Hypothalamus (tissue), 51 donors: ENCODE measurements at places on chromosomes 7 and 10.

- no peak for DNase-seq
Measured at GRCh38 chr7:45174328-45174610, 16.7 kb downstream of the RAMP3 start.

GRCh38 chr10:28087661-28088351 lies 88.9 kb upstream of the ODAD2 start:
- DNase-seq, result no peak

DNA sequence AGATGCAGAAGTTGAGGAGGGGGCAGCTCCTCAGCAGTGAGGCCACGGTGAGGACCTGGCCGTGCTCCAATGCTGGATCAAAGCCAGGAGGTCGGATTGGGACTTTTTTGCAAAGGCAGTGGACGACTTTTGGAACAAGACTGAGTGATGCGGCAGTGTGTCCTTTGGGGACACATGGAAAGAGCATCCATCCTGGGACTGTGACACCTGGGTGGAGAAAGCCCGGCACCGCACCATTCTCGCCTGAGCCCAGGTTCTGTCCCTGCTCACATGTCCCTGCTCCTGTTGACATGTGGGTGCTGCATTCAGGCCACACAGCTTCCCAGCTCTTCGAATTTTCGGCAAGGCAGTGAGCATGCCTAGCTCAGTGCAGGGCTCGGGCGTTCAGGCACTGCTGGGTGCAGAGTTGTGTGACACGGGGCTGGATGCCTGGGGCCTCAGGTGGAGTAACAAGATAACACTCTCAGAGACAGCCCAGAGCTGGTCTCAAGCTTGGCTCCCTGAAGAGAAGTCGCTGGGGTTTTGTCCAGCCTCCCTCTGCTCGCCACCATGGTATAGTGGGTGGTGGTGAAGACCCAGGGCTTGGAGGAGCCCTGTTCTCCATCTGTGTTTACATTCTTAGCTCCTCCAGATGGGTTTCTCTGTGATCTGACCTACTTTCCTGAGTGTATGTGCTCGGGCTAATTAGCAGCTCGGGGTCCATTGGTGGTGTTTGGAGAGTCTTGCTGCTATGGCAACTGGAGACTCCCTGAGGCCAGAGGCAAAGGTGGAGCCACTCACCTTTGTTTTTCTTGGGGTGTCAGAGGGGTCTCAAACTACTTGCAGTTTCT lies 111.7 kb upstream of the BTBD16 start:
- DNase-seq, result no peak

- DNase-seq, result no peak
Measured at GRCh38 chr10:61385231-61386001, 67.8 kb downstream of the TMEM26 start.

DNA sequence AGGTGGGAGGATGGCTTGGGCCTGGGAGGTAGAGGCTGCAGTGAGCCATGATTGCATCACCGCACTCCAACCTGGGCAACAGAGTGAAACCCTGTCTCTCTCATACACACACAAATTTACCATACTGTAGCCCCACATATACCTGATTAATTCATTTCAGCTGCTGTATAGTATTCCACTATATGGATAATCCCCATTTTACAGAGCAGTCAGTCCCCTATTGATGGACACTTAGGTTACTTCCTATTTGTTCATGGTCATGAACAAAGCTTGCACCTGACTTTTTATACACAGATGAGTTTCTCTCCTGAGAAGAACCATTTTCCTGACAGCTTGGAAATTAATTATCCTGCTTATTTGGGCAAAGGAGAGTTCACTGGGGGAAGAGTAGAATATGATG lies 59.2 kb downstream of the EMX2 start:
- no peak for DNase-seq

DNA sequence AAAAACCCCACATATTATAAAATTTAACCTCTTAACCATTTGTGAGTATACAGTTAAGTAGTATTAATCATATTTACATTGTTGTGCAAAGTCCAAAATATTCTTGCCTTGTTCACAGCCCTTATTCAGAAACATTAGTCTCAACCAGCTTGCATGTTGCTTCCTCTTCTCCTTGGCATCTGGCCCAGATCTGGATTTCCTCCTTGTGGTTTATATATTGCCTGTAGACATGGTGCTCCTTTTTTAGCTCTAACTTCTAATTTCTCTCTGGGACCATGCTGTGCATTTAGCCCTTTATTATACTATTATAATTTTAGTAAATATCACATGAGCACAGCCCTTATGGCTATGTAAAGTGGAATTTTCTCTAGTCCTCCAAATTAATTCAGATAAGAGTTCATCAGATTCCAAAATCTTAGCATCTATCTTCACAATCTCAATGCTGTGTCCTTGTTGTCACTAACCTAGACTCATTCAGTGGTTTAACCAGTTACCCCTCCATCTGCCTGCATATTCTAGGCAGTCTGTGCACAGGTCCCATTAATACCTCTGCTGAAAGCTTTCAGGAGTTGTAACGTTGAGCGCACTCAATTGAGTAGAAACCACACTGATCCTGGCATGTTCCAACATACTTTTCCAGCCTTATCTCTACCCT lies 7.9 kb downstream of the CPED1 start:
- DNase-seq, result peak; percentile 51

DNA sequence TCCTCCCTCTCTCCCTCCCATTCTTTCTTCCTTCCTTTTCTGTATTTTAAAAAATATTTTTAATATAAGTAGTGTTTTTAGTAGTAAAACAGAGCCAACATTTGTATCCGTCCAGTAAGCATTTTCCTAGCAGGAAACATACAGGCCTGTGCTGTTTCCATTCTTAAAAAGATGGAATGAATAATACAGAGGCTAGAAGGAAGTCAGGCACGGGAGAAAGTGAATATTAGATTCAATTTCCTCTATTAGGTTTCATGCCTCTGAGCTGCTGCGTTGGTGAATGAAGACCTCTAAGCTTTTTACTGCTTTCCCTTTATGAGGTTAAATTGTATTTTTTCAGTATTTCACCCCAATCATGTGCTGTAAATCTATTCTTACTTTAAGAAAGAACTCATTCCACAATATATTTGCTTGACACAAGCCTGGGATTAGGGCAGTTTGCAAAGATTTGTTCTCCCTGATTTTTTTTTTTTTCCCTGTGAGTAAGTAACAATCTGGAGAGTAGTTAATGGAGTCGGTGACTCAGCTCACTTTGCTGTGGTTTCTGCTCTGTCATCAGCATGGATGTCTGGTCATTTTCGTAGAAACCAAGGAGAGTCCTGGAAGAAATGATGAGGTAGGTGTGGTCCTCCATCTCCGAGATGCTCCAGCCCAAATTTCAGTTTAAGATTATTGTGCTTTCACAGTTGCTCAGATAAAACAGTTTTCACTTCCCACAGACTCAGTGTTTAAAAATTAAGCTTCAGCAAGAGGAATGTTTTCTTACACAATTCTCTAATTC lies 76.1 kb upstream of the PITRM1 start:
- no peak for DNase-seq

DNA sequence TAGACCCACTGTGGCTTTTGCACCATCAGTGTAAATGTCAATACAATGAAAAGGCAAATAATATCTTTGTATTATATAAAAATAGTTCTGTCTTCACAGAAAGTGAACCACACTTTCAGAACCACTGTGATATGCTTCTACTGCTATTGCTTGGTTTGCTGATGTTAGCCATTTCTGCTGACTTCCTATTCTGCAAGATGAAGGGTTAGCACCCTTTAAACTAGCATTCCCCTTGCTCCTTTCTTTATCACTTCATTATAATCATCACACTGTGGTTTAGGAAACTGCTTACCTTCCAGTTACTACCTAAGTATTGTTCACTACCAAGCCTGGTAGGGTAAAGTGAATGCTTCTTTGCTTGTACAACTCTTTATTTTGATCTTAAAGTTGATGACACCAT lies 29.2 kb downstream of the MYPN start:
- no peak for DNase-seq

DNA sequence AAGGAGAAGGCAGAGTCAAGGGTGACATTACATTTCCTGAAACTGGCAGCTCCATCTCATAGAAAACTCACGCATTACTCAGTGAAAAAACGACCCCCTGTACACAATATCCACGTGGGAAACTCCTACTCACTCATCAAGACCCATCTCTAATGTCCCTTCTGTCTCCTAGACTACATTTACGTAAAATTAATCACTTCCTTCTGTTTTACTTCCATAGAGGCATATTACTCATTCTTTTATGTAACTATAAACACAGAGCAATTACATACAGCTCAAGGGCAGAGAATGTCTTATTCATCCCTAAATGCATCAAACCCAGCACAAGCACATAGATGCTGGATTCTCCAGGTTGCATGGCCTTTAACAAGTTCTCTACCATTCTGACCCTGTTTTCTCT lies 281.8 kb downstream of the KCNMA1 start:
- DNase-seq, result no peak

GRCh38 chr7:34849986-34850385 lies 187.3 kb downstream of the DPY19L1 start:
- DNase-seq, result no peak

- no peak for DNase-seq
Measured at GRCh38 chr10:26857991-26858706, 2.6 kb downstream of the ABI1 start.

DNA sequence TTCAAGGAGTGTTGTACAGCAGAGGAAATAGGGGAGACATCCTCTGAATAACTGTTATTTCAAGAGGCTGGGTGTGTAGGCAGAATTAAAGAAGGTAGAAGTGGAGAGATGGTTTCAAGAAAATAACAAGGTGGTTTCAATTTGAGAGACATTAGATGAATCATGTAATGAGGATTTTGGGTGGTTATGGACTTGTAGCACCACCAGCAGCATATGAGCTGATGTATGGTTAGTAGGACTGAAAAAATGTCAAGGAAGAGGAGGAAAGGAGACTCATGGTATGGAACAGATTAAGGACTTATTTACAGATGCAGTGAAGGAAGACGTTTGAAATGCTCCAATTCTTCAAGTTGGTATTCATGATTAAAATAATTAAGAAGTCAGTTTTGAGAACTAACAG lies 166.2 kb downstream of the EXOC4 start:
- no peak for DNase-seq

DNA sequence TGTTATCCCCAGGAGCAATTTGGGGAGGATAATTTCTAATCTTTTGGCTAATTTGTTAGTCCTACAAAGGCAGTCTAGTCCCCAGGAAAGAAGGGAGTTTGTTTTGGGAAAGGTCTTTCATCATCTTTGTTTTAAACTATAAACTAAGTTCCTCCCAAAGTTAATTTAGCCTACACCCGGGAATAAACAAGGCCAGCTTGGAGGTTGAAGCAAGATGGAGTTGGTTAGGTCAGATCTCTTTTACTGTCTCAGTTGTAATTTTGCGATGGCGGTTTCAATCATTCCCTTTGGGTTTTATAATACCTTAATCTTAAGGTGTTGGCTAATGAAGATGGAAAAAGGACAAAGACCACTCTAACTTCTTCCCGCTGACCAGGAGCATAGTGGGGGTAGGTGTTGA lies 166.4 kb upstream of the NAMPT start:
- no peak for DNase-seq

- no peak for DNase-seq
Measured at GRCh38 chr7:158588085-158588877, 658 bp upstream of the PTPRN2 start.

GRCh38 chr10:47021850-47022249 lies 110.6 kb downstream of the PTPN20 start:
- no peak for DNase-seq

- no peak for DNase-seq
Measured at GRCh38 chr10:87703771-87704170, 44.1 kb downstream of the PAPSS2 start.

DNA sequence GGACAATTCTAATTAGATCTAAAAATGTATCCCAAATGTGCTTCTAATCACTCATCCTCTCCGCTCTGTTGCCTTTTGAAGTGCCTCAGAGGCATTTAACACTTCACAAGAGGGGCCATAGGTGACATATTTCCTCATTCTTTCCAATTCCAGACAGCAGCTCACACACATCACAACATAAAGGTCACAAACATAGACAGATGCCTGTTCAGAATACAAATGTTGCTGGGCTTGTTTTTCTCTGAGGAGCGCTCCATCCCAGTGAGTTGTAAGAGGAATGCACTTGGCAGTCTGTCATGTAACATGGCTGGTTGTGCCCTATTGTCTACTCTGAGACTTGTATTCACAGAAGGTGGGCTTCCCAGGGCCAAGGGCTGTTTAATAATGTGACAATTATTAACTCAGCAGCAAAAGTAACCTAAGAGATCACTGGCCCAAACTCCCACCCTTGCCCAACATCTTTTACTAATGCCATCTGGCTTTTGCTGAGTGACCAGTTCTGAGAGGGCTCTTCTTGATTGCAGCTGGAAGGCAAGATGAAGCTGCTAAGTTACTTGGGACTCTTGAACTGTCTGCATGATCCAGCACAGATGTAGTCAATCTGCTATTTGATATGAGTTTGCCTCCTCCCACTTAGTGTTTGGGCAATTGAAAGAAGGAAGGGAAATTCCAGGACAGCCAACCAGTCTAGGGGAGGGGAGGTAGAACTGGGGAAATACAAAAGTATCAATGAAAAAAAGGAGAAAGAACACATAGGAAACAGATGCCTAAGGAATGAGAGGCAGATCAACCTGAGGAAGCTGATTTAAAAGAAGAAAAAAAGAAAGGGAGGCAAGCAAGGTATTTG lies 13.6 kb downstream of the PON2 start:
- DNase-seq, result peak; percentile 21

DNA sequence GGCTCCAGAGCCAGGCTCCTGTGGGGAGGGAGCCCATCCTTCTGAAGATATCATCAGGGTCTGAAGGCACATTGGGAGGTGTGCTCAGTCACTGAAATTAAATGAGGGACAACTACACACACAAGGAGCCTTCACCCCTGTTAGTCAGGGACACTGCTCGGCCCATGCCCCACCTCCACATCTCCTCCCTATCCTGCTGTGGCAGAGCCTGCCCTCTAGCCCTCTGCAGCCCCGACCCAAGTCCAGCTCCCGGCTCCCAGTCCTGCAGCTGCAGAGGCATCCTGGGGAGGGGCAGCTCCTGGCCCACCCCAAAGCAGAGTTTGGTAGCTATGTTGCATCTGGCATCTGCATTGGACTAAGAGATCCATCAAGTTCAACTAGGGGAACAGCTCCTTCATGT lies 136.3 kb downstream of the ZNF248 start:
- no peak for DNase-seq

GRCh38 chr10:102287991-102288390 lies 42.7 kb downstream of the GBF1 start:
- no peak for DNase-seq

DNA sequence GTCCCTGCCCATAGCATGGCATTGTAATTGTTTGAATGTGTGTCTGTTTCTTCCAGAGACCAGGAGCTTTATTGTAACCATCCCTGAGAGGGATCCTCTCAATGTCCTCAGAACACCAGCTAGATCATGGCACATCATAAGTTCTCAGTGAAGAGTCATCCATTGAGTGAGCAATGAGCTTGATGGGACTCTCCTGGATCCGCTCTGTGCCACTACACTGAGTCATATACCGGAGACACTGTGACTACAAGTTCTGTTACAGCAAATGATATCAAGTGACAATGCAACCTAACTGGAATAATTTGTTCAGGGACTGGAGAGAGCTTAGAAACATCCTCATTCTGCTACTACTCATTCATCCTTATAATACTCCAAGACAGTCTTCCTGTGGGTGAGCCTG lies 25.1 kb downstream of the MRPS24 start:
- DNase-seq, result no peak
